T-cell (primary cell): ENCODE measurements at places on chromosomes 7 and 10.

DNA sequence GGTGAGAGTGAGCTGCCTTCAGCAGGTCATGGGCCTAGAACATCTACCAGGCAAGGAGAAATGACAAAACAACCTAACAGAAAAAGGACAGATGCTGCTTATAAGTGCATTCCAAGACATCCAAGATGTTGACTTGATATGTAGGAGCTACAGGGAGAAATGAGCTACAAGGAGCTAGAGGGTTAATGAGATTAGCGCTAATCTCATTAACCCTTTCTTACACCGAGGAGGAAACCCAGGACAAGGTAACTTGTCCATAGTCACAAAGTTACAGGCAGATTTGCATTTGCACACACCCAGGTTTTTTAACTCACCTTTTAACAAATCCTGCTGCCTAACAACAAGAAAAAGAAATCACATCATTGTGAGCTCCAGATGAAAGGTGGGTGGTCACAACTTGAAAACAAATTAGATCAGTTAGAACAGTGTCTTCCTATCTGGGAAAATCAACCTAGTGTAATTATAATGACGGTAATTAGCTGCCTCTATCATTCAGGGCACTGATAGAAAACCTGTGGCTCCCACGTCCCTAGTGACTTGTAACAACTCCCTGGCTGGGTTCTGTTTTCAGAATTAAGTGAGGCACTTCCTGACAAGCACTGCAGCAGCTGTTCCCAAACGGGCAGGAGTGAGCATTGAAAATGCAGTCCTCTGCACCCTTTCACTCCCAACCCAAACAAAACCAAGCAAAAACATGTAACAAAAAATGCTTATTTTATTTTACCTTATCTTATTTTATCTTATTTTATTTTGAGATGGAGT, 5.7 kb downstream of the KIAA1549 start:
- no peak for DNase-seq

- no peak for DNase-seq
Measured at GRCh38 chr7:5226921-5227785, 37.1 kb downstream of the WIPI2 start.

DNA sequence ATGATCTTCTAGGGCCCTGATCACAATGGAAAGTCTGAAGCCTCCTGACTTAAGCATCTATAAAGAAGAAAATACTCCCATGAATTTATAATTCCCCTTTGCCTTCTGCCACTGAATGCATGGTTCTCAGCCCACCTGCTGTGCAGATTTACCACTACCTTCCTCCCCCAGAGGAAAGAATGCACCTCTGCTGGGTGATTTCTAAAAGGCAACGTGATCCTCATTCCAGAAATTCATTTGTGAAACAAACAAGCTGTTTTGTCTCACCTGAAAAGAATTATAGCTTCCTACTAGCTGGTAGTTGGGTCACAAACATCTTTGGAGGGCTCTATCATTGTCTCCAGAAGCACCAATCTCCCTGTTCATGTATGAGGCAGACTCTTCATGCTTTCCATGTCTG, 320.2 kb downstream of the CDC14C start:
- DNase-seq = no peak

GRCh38 chr10:114181971-114182370, 2.8 kb downstream of the TDRD1 start:
- no peak for DNase-seq

GRCh38 chr7:118971706-118972105, 747.2 kb downstream of the ANKRD7 start:
- no peak for DNase-seq

DNA sequence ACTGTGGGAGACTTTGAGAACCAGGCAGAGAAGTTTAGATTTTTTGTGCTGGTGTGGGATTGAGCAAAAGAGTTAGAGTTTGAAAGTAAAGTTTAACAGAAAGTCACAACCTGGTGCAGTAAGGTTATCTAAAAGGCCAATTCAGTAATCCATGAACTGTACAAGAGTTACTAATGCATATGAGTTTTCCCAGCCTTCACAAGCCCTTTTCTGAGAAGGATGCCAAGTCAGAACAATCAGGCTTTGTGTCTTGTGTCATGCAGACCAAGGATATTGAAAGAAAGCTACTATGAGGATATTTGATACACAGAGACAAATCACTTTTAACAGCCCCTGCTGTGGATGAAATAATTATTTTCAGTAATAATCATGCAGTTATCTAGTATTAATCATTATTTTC, 68.8 kb upstream of the MYO3A start:
- no peak for DNase-seq

DNA sequence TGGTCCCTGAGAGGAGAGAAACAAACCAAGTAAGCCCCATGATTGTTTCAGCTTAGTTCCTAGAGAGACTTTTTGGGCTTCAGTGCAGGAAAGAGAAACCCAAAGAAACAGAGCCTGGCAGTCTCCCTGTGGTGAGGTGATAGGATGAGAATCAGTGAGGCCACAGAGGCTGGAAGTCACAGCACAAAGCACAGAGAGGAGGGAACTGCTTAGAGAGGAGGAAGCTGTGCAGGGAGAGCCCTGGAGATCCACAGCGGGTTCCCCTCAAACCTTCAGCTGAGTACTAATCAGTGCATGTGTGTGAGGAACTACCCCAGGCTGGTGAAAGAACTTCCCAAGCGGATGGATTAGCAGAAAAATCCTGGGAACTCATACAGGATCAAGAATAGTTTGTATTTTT, 27.4 kb upstream of the HECW1 start:
- no peak for DNase-seq

DNA sequence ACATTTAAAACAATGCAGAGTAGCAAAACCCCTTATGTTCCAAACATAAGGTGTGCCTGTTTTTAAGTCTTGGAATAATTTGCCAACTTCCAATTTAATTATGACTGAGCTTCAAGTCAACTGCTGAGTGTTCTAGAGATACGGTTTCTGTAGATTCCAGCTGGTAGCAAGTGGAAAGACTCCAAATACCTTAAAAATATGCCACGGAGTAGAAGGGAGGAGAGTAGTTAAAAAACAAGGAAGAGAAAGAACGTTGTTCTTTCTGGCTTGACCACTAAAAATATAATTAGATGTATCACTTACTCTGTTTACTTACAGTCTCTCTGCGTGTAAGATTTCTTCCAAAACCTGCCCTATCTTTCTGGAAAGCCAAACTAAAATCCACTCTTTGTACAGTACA, 24.5 kb upstream of the ABLIM1 start:
- no peak for DNase-seq

GRCh38 chr7:41918597-41918996, 215.7 kb upstream of the INHBA start:
- no peak for DNase-seq
